WTC11 (cell line): ENCODE measurements at places on chromosomes 1 and 21. TPM values are rescaled to one million over a fixed set of nuclear protein-coding genes. Genes with fewer than 3 reads are reported as not detected.

GRCh38 chr1:197965132-197965840 lies 48.1 kb downstream of the LHX9 start:
- no peak for DNase-seq
- H3K27ac ChIP-seq = no peak overlapping the region
- H3K4me3 ChIP-seq = no peak overlapping the region

- H3K27me3 ChIP-seq = no peaks in the 10 kb centered on the region
- H3K36me3 ChIP-seq = peaks cover 7% of the 10 kb centered on the region
- no peak for DNase-seq
- H3K27ac ChIP-seq = no peak overlapping the region; the same call in 1 of the 2 replicates
- no peak overlapping the region for H3K4me3 ChIP-seq
- peaks cover 14% of the 10 kb centered on the region for H3K4me1 ChIP-seq
Measured at GRCh38 chr1:35925741-35926140, 5.2 kb upstream of the AGO3 start.

DNA sequence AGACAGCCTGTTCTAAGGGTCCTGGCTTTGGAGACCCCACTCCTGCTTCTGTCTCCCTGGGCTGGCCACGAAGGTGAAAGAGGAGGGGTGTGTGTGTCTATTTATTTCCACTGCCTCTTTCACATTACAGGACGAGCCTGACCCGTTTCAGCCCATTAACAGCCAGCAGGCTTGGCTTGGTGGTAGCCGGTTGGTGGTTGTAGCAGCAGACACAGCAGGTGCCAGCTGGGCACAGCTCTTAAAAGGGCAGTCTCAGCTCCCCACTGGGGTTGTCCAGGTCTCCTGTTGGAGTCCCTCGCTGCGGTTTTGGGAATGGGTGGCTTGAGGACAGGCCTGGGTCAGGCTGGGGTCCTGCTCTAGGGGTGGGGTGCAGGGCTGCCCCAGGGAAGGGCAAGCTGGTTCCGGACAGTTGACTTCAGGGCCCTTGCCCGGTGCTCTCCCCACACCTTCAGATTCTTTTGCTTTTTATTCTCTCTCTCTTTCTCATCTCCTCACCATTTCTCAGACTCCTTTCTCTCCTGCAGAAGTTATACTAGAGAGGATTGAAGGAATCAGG lies 84.6 kb downstream of the ACTL8 start:
- H3K4me1 ChIP-seq = peaks cover 8% of the 10 kb centered on the region; the same call in 1 of the 2 replicates
- H3K27me3 ChIP-seq = 0 out of 2 replicates have a peak, but pooled peaks cover 2% of the 10 kb centered on the region
- H3K36me3 ChIP-seq = no peaks in the 10 kb centered on the region
- no peak overlapping the region for H3K27ac ChIP-seq
- no peak overlapping the region for H3K4me3 ChIP-seq

KRTAP19-1 gene
- not detected in 3 replicates for total RNA-seq

GJA4 gene
- 1.0 to 1.4 TPM (median 1.3 TPM) in 3 replicates for total RNA-seq

BNIPL gene
- 2.5 to 4.0 TPM (median 3.8 TPM) in 3 replicates for total RNA-seq
